Colonic mucosa (tissue), 4 donors: ENCODE measurements at places on chromosomes 16 and 17. TPM values are rescaled to one million over a fixed set of nuclear protein-coding genes. Genes with fewer than 3 reads are reported as not detected.

The KRTAP17-1 gene
- total RNA-seq: not detected

The TBC1D28 gene
- total RNA-seq: not detected

The LPO gene
- total RNA-seq: not detected

DNA sequence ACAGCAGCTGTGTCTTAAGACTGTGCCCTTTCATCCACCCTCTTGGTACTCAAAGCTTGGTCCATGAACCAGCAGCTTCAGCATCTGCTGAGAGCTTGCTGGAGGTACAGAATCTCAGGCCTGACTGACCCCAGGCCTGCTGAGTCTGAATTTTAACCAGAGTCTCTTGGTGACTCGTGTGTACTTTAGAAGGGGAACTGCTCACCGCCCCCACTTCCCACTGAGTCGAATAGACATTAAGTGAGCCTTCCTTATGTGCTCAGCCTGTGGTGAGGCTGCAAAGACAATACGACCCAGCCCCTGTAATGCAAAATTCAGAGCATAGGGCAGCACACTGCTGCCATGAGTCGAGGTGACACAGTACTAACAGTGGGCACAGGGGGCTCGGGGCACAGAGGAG, 662.8 kb downstream of the WWOX start:
- DNase-seq: no peak

- DNase-seq: no peak
These were observed 43.7 kb upstream of the GSG1L start for GRCh38 chr16:28107232-28107631.

GRCh38 chr17:56917559-56918296, 3.9 kb upstream of the TRIM25 start:
- DNase-seq: no peak

DNA sequence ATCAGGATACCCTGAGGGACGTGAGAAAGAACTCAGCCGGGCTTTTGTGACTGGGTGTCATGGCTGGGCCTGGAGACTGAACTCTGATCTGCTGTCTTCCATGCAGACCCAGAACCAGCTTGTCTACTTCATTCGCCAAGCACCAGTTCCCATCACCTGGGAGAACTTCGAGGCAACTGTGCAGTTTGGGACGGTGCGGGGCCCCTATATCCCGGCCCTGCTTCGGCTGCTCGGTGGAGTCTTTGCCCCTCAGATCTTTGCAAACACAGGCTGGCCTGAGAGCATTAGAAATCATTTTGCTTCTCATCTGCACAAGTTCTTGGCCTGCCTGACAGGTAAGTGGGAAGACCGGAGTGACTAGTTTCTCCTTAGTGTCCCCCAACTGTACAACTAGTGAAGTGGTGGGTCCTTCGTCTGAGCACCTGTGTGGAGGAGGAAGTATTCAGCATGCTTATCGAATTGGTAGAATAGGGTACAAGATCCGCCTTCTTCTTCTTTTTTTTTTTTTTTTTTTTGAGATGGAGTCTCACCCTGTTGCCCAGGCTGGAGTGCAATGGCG, 15.5 kb downstream of the DNAH2 start:
- no peak for DNase-seq

DNA sequence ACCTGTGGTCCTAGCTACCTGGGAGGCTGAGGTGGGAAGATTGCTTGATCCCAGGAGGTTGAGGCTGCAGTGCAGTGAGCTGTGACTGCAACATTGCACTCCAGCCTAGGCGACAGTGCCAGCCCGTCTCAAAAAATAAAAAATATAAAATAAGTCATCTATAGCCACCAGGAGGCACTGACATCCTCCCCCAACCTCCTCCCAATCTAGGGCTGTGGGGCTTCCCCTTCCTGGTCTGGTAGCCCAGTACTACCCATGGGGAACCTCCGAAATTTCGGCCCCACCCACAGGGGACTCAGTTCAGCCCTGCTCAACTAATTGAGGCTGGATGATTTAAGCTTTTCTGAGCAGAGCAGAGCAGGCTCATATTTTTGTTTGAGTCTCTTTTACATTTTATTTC, 3.2 kb downstream of the ZSCAN10 start:
- DNase-seq: no peak

DNA sequence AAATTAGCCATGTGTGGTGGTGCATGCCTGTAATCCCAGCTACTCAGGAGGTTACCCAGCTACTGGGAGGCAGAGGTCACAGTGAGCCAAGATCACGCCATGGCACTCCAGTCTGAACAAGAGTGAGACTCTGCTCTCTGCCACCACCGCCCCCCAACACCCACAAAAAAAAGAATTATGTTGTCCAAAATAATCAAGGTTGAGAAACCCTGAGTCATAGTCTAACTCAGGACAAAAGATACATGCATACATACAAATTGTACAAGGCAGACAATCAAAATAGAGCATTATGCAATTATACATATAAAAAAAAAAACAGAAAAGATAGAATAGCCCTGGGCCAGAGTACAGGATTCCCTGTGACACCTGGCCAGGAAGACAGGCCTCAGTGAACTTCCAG, 6.6 kb upstream of the KPNB1 start:
- DNase-seq: no peak

GRCh38 chr17:74125156-74125555, 78.3 kb upstream of the RPL38 start:
- no peak for DNase-seq

DNA sequence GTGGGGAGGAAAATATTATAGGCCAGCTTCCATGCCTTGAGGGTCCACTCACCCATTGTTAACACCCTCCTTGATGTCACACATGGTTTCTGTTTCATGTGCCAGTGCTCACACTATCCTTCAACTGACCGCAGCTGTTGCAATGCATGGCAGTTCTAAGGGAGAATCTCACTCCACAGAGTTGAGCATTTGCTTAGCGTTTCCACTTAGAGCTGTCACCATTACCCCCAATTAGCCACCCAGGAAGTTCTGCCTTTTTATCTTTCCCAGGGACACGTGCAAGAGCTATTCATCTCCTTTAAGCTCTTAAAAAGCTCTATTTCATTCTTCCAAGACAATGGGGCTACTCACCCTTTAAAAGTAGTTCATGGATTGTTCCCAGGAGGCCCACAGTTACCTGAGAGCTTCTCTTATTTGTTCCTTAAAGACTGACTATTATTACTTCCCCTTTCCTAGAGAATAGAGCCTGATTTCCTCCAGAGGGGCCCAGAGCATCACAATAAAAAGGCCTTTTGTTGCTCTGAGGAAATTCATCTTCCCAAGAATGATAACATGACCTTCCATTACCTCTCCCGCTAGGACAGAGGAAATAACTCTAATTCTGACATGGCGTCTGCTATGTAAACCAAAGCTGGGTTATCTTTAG, 126.8 kb downstream of the CACNG3 start:
- no peak for DNase-seq

GRCh38 chr17:71111460-71111859, 942.1 kb downstream of the KCNJ2 start:
- DNase-seq: no peak

DNA sequence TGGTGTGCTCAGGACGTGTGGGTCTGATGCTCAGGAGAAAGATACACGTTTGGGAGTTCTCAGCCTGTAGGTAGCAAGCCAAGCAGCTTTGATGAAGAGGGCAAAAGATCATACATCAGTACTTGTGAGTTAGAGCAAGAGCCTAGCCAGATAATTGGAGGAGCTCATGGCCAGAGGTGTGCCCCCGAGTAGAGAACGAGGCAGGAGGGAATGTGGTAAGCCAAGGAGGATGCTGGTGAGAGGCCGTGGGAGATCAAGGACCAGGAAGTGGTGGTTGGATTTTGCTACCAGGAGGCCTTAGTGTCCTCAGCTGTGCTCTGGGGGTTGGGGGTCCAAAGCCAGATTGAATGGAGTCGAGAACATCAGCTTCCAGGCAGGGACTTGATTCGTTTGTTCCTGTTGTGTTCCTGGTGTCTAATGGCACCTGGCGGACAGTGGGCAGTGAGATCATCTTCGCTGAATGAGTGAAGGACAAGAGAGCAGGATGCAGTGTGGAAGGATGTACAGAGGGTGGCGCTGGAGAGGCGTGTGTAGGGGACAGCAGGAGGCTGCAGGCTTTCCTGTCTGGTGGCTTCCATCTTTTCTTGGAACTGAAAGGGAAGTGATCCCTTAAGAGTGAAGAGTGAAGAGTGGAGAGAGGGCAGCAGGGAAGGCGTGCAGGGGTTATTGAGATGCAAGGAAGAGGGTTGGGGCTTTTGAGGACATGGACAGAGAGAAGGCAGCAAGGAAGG, 11.6 kb downstream of the FBXL19 start:
- DNase-seq: peak; percentile 52

DNA sequence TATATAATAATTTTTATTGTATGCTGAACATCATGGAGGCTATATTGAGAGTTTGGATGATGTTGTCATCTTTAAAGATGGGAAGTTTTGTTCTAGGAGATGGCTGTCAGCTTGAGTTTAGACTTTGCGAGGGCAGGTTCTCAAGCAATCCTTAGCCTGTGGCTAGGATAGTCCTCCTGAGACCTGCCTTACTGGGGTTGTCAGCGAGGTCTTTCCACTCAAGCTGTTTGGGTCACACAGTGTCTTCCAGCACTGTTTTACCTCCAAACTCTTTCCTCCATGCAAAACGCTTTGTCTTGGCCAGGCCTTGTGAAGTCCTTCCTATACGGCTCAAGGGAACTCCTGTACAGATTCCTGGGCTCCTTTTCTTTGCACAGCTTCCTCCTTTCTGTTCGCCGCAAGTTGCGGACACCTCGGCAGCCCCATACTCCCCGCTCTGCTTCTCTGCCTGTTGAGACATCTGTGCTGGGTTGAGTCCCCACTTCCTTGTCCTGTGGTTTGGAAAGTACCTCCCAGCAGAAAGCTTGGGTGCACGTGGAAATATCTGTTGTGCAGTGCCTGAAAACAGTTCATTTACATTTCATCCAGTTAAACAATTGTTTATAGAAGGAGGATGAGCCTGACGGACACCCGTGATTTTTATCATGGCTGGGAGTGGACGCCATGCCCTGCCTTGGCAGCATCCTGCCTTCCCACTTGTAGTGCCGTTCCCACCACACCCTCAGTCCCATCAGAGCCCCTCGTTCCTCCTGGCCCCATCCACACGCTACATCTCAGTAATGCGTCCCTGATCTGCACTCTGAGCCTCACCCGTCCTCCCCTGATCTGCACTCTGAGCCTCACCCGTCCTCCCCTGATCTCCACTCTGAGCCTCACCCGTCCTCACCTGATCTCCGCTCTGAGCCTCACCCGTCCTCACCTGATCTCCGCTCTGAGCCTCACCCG, 55.0 kb upstream of the CBFA2T3 start:
- peak; percentile 34 for DNase-seq

GRCh38 chr16:23317266-23317661, 15.2 kb downstream of the SCNN1B start:
- DNase-seq: peak; percentile 85

- DNase-seq: no peak
These were observed 134.2 kb downstream of the ABCC1 start for GRCh38 chr16:16083421-16084156.

GRCh38 chr17:49358641-49359247, 3.3 kb downstream of the ZNF652 start:
- no peak for DNase-seq

DNA sequence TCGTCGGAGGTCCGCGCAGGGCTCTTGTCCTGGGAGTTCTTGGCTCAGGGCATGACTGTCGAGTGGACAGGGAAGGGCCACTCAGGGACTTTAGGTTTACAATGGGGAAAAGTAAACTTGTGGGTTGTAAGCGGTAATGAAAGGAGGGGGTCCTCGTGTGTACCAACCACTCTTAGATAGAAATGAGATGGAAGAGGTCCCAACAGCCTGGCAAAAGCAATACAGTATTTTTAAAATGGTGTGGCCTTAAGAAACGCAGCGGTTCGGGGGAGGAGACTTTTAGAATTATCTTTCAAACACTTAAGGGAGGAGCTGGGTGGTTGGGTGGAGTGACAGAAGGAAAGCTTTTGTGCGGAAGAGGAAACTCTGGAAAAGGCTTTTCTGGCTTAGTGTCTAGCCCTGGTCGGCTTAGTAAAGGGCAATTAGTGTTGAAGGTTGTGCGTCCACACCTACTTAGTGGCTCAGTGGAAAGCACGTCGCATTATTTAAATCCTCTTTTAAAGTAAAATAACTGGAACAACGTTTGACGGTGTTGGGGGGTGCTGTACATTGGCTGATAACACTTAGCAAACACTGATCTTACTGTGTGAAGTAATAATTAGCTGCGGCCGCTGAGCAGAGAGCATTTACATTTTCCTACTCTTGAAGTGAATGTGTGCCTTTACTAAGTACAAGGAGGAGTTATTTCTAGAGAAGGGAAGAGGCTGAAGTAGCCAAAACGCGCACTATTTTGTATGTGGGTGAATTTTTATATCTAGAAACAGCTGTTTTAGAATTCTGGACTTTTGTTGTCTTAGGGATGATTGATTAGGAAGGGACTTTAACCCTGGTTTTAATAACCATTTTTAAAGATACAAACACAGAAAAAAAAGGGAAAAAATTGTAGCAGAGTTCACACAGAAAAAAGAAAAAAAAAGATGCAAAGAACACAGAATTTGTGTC, 1.0 kb downstream of the WSB1 start:
- DNase-seq: peak; percentile 82

- DNase-seq: no peak
These were observed 292.0 kb downstream of the SEC14L1 start for GRCh38 chr17:77432742-77433141.

GRCh38 chr17:39655105-39655504, 10.0 kb upstream of the TCAP start:
- no peak for DNase-seq

DNA sequence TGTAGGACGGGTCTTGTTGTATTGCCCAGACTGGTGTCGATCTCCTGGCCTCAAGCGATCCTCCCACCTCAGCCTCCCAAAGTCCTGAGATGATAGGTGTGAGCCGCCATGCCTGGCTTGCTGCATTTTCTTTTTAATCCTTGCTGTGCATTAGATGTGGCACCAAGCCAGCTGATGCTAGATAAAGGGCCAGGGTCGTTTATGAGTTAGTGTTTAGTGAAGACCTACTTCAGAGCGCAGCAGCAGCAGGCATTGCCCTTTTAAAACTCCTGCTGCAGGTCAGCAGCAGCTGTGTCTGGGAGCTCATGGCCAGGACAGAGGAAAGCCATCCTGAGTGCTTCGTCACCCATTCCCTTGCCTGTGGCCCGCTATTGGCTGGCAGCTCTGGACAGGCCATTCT, 237.3 kb downstream of the CCDC182 start:
- DNase-seq: no peak
